ENCODE measurements at places on chromosomes 1 and 21. TPM values are rescaled to one million over a fixed set of nuclear protein-coding genes. Genes with fewer than 3 reads are reported as not detected.

Gene NBPF6
- total RNA-seq, result not detected

Gene SPRR1A
- not detected for total RNA-seq

Gene EPHA2
- 141 TPM for total RNA-seq

Gene KRTAP12-2
- not detected for total RNA-seq

Gene SMPDL3B
- not detected for total RNA-seq

Gene TSPEAR
- total RNA-seq, result not detected

Gene KCNK2
- 0.18 TPM for total RNA-seq

Measured in endothelial cell of umbilical vein (primary cell).